ENCODE measurements at places on chromosomes 3 and 15.

- DNase-seq: no peak
Measured at GRCh38 chr15:33735637-33736247, 232.6 kb upstream of the CHRM5 start.

- no peak for DNase-seq
Measured at GRCh38 chr3:140420621-140421357, 257.1 kb upstream of the TRIM42 start.

DNA sequence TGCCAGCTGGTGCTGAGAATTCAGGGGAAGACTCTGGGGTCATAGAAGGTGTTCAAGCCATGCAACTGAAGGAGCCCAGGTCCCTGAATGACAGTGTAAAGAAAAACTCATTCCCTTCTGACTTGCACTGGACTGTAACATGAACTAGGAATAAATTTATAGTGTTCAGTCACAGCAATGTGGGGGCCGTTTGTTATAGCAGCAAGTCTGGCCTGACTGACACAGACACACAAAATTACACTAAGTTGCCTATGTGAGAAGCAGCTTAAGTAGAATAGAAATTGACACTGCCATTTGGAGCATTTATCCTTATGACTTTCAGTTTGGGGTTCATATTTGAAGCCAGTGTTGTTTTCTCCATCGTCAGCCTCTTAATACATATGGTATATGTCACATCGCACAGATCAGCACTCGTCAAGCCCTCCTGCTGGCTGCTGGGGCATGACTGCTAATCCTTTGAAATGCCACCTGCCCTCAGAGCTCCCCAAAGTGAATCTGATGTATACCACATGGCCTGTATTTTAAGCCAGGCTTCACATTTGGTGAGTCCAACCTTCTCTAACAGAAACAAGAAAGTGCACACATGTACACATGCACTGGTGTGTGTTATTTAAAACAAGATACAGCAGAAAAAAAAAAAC is 17.1 kb upstream of the HEG1 start:
- no peak for DNase-seq

DNA sequence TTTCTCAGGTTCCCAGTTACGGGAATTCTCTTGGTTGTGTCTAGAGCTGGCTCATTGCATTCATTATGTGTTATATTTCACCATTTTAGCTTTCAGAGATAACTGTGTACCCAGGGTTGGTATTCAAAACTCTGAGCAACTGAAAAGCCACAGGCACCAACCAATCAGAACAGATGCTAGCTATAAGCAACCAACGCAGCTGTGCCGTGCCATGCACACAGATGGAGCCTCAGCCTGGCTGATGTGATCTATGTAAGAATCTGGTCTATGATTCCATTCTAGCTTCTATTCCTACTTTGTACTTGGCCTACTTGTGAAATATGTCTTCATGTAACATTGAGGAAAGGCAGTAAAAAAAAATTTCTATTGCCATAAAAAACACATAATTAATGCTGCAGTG is 95.0 kb upstream of the CCDC80 start:
- DNase-seq: no peak

- DNase-seq: no peak
Measured at GRCh38 chr3:79005084-79005483, 762.7 kb downstream of the ROBO1 start.

DNA sequence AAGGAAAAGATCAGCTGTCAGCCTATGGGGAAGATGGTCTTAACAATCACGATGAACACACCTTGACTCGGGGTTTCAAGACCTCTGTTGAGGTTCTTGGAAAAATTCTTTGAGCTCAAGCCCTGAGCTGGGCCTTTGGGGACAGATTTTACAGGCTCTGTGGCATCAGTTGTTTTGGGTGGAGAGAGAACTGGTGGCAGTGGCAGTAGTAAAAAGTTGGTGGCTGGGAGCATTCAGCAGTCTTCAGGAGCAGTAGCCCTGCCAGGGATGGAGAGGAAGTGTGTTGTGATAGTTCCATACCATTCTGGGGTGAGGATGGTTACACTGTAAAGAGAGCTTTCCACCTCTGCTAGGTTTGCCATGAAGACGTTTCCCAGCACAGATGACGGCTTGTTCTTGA is 4.9 kb upstream of the KY start:
- no peak for DNase-seq

- DNase-seq: no peak
Measured at GRCh38 chr3:4888913-4889846, 90.1 kb upstream of the BHLHE40 start.

DNA sequence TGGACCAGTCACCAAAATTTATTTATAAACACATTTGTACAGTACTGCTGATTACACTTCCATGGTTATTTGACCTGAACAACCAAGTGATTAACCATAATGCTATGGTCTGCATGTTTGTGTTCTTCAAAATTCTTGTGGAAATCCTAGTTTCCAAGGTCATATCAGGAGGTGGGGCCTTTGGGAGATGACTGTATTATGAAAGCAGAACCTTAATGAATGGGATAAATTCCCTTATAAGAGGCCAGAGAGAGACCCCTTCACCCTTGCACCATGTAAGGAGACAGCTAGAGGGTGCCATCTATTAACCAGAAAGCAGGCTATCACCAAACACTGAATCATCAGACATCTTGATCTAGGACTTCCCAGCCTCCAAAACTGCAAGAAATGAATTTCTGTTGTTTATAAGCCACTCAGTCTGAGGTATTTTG is 1.9 kb downstream of the SCAPER start:
- no peak for DNase-seq

GRCh38 chr3:146967783-146968182 is 362.6 kb upstream of the PLSCR5 start:
- DNase-seq: no peak

DNA sequence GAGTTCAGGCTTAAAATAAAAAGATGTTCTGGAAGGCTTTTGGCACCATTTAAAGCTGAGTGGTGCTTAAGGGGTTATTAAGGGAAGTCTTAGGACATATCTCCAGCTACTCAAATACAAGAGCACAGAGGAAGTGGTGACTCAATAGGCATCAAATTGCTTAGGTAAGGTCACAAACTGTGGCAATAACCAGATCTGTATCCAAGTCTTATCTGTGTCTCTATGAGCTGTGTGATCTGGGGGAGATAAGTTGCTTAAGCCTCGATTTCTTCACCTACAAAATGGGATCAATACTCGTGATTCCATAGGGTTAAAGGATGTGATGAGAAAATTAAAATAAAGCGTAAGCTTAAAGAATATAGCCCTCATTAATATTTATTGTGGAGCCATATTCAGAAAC is 7.6 kb downstream of the HDC start:
- no peak for DNase-seq

GRCh38 chr3:168091302-168091858 is 4.3 kb downstream of the GOLIM4 start:
- DNase-seq: no peak
